ENCODE measurements at places on chromosomes 16 and 17.

DNA sequence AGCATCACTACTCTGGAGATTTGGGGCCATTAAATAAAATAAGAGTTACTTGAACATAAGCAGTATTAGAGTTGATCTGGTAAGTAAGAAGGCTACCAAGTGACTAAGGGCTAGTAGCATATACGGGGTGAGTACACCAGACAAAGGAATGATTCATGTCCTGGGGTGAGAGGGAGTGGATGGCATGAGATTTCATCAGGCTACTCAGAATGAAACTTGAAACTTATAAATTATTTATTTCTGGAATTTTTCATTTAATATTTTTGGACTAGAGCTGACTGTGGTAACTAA is 2.3 kb downstream of the SLFN5 start:
- no peak for DNase-seq

DNA sequence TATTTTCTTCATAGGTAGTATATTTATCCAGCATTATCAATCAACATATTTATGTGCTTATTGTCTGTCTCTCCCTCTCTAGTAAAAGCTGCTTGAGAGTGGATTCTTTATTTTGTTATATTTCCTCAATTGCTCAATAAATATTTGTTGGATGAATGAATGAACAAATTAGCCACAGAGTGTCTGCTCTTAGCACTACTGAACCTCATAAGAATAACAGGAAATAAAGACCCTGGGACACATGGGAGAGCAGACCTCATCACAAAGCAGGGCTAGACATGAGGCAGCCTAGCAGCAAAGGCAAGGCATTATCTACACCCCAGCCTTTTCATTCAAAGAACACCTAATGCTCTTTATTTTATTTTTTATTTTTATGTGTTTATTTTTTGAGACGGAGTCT is 34.9 kb upstream of the TANC2 start:
- no peak for DNase-seq

GRCh38 chr16:57263541-57264351 is 18.7 kb downstream of the ARL2BP start:
- DNase-seq: no peak

DNA sequence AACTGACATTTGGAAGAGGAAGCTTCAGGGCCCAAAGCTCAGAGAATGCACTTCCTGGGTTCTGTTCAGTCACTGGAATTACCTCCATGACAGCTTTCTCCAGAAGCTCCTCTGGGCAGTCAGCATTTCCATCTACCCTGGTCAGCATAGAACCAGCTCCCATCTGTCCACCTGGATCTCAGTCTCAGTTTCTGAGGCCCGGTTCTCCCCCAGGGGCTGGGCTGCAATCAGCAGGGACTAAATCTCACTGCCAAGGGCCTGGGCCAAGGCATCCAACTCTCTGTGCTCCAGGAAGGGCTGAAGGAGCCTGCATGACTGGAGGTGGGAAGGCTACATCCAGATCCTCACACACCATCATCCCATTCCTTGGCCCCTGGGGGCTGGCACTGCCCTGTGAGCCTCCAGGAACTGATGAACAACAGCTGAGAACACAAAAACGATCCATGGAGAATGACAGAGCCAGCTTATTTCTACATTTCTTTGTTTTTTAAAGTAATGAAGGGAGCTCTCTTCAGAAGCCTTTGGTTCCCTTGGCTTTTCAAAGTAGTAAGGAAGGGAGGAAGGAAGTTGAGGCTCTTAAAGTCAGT is 66.3 kb upstream of the MRTFB start:
- DNase-seq: no peak

GRCh38 chr16:74718741-74719610 is 18.3 kb upstream of the MLKL start:
- DNase-seq: no peak

- no peak for DNase-seq
Observed at GRCh38 chr16:77987810-77988209, 34.5 kb upstream of the CLEC3A start.

DNA sequence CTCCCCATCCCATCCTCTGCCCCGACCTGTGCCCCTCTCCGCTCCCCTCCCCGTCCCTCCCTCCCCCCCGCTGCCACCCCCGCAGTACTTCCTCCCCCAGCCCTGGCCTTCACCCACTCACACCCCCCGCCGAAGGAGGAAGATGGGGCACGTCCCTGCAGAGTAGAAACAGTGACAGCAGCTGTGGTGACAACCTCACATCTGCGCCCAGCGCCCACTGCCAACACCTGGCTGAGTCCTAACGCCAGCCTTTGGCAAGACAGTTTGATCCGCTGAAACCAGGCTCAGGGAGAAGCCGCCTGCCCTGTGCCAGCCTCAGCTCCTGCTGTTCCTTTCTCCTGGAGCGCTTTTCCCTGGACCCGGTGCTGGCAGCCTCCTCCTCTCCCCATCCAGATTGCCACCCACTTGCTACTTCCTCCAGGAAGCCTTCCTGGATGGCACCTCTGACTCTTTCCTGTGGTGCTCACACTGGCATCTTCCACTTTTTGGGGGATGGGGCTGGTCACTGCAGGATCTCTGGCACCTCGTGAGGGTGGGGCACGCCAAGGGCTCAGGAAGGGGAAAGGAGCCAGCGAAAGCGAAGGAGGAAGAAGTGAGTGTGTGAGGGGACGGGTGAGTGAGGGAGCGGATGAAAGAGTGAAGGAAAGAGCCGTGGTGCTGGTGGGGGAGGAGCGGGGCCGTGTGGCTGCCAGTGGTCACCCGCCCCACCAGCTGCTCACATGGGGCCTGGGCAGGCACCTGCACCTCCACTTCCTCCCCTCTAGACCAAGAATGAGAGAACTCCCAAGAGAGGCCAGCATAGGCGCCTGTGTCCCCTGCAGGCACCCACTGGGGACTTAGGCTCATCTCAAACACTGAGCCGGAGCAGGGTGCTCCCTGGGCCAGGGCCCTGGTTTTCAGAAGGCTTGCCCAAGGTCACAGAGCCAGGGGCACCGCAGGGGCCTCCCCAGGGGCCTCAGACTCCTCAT is 27.0 kb downstream of the ZFPM1 start:
- no peak for DNase-seq

DNA sequence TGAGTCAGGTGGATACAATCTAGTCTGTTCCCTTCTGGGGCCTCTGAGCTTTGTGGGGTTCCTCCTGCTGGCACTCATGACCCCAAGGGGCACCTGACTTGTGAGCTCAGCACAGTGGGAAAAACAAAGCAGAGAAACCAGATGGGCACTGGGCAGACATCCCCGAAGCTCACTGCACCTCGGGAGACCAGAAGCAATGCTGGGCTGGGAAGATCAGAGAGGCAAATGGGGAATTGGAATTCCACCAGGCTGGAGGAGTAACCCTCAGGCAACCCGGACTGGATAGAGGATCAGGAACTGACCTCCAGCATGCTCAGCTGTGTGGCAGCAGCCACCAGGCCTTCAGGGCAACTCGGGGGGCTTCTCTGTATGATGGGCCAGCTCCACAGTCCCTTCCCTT is 50.3 kb downstream of the ABCC12 start:
- DNase-seq: no peak
